GM13976 (cell line): ENCODE measurements at places on chromosomes 12 and 14.

- DNase-seq, result no peak
Observed at GRCh38 chr12:84919271-84919670, 6.7 kb upstream of the SLC6A15 start.

DNA sequence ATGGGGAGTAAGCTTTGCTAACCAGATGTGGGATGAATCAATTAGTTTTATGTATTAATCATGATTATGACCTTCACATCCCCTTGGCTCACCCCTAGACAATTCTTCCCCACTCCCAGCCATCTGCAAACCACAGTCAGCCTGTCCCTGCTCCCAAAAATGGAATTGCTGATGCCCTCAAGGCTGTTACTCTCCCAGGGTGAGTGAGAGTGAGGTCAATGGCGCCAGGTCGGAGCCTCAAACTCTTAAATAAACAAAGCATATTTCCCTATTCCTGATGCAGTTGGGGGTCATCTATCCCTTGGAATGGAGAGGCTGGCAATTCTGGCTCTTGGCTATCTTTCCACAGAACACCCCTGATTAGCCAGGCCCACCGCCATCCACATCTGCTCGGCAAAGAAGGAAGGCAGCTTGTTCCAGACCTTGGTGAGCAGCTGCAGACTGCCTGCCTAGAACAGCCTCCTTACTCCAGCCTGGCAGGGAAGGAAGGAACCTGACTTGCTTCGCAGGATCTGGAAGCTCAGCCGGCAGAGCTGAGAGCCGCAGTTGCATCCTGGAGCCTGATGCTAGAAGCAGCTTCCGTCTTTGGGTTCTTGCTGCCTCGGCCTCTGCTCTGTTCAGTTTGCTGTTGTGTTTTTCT is 57.0 kb downstream of the SMUG1 start:
- no peak for DNase-seq

- DNase-seq, result no peak
Observed at GRCh38 chr14:33596211-33597080, 354.4 kb downstream of the EGLN3 start.

- DNase-seq, result no peak
Observed at GRCh38 chr14:32049361-32050088, 27.6 kb upstream of the ARHGAP5 start.

GRCh38 chr12:92141591-92142121 is 4.0 kb downstream of the BTG1 start:
- DNase-seq, result no peak

- DNase-seq, result peak; percentile 48
Observed at GRCh38 chr14:91108941-91109611, 4.8 kb upstream of the DGLUCY start.

GRCh38 chr12:22332202-22332601 is 2.3 kb downstream of the ST8SIA1 start:
- DNase-seq, result no peak

DNA sequence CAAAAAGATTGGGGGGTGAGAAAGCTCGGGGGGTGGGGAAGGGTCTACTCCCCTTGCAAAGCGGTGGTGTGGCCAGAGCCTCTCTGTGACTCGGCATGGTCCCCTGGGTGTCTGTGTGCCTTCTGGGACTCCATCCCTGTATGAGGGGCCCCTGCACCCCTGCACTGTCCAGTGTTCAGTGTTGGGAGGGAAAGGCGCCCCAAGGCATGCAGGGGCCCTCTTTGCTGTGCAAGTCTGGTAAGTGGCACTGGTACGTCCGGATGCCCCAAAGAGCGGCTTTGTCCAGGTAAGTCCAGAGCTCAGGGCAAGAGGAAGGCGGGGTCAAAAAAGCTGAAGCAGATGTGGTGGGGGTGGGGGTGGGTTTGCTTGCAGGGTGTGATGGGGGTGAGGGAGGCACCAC is 23.7 kb downstream of the RTL1 start:
- no peak for DNase-seq

DNA sequence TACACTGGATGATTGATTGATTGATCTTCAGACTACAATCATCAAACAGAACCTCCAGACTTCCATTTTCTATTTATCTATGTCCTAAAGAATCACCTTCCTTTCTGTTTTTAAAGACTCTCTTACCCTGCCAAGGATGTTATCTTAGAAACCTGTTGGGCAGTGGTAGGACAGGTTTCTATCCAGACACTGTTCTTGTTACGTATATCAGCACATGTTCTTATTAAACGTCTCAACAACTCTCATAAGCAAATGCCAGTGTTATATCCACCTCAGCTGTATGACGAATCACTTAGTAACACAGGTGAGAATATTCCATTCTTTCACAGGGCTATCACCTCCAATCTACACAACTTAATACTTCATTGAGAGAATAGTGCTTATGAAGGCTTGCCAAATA is 40.2 kb upstream of the RPL10L start:
- no peak for DNase-seq

- DNase-seq, result peak; percentile 84
Observed at GRCh38 chr14:89430391-89431236, 13.6 kb upstream of the FOXN3 start.

DNA sequence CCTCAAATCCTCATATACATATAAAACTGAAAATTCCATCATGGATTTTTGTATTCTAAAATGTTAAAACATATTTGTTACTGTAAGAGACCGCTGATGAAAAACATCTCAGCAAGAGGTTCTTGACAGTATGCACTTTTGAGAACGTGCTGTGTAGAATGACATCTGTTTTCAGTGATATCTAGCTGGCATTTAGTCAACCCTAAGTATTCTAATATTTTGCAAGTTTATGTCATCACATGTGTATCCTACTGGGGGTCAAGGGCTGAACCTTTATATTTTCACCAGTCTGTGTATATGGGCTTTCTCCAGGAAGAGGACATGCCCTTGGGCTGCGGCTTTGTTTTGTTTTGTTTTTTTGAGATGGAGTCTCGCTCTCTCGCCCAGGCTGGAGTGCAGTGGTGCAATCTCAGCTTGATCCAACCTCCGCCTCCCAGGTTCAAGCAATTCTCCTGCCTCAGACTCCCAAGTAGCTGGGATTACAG is 22.0 kb upstream of the YARS2 start:
- DNase-seq, result no peak

DNA sequence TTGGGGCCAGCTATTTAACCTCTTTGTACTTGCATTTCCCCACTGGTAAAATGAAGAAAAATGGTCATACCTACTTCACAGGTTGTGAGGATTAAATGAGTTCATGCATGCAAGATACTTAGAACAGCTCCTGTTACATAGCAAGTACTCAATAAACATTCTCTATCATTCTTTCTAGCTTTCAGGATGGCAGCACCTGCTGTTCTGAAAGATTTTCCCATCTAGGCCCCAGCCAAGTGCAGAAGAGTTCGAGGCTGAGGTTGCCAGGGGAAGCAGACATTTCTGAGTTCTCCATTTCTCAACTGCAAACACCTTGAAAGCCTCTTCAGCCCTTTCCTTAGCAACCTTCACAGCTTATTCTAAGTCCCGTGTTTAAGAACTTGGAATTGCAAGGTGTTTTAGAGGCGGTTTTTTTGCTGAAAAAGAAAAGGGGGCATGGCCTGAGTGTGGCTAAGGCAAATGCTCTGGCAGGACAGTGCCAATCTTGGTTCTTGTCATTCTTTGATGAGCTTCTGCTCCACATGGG is 73.0 kb upstream of the PRMT8 start:
- no peak for DNase-seq

GRCh38 chr14:60273956-60274355 is 24.9 kb downstream of the PPM1A start:
- DNase-seq, result no peak

DNA sequence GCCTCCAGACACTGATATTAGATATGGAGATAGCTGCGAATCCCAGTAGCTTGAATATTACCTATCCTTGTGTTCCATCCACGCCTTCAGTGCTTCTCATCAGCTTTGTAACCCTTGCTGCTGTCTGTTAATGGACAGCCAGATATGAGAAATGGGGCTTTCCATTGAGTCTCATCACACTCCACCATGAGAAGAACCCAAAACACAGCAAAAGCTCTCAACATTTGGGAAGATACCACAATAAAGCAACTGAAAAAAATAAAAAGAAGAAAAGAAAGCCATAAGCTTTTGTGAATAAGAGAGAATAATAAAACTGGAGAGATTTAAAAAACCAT is 225.4 kb downstream of the GALC start:
- DNase-seq, result no peak

DNA sequence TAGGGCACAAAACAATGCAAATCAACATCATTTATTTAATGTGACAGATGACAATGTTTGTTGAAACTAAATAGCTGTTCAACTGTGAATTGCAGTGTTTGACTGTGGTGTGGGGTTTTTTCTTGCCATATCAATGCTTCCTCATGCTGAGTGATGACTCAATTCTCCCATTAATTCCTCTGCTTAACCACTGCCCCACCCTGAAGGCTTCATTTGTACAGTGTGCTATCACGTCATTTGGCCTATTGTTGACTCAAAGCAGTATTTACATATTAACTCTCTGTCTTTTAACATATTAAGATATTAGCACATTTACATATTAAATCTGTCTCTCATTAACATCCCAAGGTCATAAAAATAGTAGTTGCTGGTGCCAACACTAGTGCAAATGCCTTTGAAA is 164.8 kb upstream of the NRXN3 start:
- DNase-seq, result peak; percentile 47

- DNase-seq, result no peak
Observed at GRCh38 chr12:116528498-116528897, 30.7 kb upstream of the MAP1LC3B2 start.

DNA sequence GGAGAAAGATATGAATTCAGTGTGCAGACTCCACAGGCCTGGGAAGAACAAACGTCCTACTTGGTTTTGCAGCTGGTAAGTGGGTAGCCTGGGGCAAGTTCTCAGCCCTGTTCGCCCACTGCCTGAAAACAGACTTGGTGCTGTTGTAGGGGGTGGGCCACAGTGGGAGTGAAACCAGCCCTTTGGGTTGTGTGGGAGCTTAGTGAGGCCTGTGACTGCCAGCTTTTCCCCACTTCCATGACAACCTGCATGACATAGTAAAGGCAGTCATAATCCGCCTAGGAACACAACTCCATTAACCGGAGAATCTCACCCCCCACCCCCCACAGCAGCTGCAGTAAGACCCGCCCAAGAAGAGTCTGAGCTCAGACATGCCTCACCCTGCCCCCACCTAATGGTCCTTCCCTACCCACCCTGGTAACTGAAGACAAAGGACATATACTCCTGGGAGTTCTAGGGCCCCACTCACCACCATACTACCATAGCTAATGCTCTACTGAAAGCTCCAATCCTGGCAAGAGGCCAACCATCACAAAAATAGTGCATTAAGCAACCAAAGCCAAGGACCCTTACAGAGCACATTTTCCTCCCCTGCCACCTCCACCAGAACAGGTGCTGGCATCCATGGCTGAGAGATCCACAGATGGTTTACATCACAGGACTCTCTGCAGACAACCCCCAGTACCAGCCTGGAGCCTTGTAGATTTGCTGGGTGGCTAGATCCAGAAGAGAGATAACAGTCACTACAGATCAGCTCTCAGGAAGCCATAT is 39.8 kb upstream of the LMNTD1 start:
- no peak for DNase-seq

GRCh38 chr12:87603727-87604126 is 425.5 kb downstream of the C12orf50 start:
- no peak for DNase-seq
